ENCODE measurements at places on chromosomes 1 and 21.

GRCh38 chr1:151259351-151259750 lies 4.8 kb downstream of the PSMD4 start:
- DNase-seq: no peak

GRCh38 chr1:164137273-164137925 lies 421.6 kb upstream of the PBX1 start:
- no peak for DNase-seq

DNA sequence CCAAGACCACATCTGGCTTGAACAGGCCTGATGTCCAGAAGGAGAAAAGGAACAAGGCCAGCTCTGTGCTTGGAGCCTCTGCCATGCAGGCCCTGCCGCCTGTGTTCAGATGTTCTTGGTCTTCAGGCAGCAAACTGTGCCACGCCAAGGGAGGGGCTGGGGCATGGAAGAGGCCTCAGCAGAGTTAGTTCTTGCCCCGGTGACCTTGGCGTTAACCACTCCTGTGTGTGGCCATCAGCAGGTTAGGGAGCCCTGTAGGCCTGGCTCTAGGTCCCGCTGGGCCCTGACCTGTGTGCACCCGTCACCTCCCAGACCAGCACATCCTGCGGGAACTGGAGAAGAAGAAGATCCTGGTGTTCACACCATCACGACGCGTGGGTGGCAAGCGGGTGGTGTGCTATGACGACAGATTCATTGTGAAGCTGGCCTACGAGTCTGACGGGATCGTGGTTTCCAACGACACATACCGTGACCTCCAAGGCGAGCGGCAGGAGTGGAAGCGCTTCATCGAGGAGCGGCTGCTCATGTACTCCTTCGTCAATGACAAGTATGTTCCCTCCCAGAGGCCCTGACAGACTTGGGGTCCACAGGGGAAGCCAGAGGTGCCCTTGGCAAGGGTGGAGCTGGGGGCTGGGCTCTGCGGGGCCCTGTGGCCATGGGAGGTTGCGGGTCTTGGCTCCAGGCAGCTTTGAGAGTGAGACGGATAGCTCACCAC lies 7.1 kb downstream of the ZC3H12A start:
- DNase-seq: peak; percentile 51

DNA sequence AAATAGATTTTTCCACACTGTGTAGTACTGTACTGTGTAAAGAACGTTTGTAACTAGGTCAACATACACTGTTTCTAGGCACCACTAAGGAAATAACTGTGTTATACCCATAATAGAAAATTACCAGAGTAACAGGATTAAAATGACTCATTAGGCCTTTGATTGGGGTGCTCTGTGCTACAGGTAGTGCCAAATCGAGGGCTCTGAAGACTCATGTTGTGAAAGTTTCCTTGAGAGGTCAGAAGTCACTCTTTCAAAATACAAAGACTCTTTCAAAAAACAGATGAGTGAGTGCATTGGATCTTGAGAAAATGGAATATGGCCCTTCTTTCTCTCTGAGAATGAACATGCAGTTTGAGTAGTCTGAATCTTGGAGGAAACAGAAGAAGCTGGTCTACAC lies 143.0 kb downstream of the MRPL39 start:
- DNase-seq: peak; percentile 87

DNA sequence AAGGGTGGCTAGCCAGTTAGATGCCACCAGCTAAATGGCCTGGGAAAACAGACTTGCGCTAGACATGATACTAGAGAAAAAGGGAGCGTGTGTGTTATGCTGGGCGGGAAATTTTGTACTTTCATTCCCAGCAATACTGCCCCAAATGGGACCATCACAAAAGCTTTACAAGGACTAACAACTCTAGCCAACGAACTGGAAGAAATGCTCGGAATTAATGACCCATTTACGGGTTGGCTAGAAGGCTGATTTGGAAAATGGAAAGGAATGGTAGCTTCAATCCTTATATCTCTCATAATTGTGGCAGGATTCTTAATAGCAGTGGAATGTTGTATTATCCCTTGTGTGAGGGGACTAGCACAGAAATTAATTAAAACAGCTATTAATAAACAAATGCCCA lies 27.9 kb upstream of the ZNF496 start:
- no peak for DNase-seq

- peak; percentile 31 for DNase-seq
Measured at GRCh38 chr1:199684686-199685273, 342.7 kb upstream of the NR5A2 start.

DNA sequence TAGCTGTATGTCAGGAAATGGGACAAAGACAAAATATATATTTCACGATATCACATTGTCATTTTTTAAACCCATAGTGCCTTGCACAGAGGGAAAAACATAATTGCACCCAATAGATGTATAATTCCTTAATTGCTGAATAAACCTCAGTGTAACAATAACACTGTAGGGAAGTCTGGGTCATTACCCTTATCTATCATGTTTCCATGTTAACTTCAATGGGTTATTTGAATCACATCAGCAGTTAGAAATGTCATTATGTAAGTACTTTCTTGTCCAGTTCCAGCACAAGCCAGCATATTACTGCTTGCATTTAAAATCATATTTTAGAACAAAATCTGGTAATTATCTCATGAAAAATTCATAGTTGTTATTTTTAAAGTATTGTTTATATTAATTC lies 222.7 kb downstream of the HMCN1 start:
- no peak for DNase-seq

GRCh38 chr1:213887842-213888241 lies 99.9 kb upstream of the PROX1 start:
- no peak for DNase-seq

DNA sequence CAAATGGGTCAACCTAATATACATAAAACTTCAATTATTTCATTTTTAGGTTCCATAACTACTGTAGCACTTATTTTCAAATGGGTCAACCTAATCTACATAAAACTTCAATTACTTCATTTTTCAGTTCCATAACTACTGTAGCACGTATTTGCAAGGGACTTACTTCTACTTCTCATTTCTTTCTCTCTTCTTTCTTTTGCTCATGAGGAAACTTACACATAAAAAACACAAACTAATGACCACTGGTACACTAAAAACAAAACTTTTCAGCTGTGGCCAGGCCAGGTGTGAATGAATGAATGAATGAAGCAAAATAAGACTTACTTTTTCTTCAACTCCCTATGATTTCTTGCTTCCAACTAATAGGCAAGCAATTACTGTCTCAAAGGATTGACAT lies 11.7 kb downstream of the SYDE2 start:
- DNase-seq: no peak

- no peak for DNase-seq
Measured at GRCh38 chr1:116879478-116880133, 30.1 kb upstream of the PTGFRN start.

- no peak for DNase-seq
Measured at GRCh38 chr1:208248991-208249696, 5.0 kb upstream of the PLXNA2 start.

DNA sequence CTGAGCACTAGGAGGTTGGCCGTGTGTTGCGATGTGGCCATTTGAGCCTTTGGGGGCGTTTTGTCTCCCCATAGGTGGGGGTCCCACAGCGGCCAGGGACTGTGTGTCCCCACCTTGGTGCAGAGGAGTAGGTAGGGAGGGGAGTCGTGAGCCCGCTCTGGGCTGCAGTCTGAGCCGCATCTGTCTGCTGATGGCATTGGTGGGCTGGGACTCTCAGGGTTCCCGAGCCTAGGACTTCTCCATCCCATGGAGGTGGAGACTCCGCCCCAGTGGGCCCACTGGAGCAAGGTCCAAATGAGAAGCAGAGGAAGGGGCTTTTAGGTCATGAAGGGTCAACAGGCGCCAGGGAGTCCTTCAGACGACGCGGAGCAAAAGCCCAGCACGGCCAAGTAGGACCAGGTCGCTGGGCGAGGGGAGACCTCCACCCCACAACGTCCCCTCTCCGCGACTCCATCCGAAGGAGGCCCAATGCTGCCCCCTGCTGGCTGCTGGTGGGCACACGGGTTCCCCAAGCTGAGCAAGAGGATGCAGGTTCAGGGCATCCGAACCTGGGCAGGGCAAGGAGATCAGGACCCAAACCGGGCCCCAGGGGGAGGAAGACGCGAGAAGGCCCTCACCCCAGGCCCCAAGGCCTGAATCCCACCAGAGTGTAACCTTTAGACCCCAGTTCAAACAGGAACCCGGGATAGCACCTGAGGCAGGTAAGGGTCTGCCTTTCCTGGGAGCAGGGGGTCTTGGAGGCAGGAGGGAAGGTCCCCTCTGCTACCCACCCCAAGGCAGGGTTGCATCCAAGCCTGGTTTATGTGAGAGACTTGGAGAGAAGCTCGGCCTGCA lies 14.9 kb downstream of the TTC34 start:
- peak; percentile 62 for DNase-seq

- peak; percentile 42 for DNase-seq
Measured at GRCh38 chr1:50704126-50704525, 255.9 kb downstream of the FAF1 start.

DNA sequence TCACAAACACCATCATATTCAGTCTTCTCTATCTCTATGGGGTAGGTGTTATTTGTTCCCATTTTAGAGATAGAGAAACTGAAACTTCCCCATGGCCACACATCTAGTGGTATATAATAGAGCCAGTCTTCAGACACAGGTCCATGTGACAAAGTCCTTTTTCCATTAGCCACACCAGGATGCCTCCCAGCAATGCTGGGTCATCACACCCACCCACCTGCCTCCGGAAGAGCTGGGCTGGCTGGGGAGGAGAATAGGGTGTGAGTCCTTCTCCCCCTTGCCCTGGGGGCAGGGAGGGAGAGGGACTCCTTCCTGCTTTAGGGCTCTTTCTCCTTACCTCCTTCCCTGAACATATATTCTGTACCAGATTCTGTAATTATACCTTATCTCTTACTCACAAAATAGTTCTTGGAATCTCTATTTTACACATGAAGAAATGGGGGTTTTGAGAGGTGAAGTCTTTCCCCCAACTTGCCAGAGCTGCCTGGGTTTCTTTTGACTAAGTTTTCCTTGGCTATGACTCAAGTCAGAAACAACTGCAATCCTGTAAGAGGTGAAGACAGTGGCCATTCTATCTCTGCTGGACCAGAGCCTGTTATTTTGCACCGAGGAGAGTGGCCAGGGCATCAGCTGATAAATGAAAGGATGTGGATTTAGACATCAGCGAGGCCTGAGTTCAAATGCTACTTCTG lies 30.0 kb downstream of the SOX13 start:
- DNase-seq: peak; percentile 28

- DNase-seq: no peak
Measured at GRCh38 chr1:117188170-117188815, 22.4 kb downstream of the VTCN1 start.

GRCh38 chr1:153610334-153610733 lies 2.6 kb downstream of the S100A16 start:
- no peak for DNase-seq

GRCh38 chr21:43884012-43884860 lies 19.2 kb downstream of the AGPAT3 start:
- peak; percentile 36 for DNase-seq

GRCh38 chr1:91575909-91576519 lies 75.4 kb downstream of the CDC7 start:
- no peak for DNase-seq

- no peak for DNase-seq
Measured at GRCh38 chr21:40146216-40146837, 279.1 kb downstream of the PCP4 start.

DNA sequence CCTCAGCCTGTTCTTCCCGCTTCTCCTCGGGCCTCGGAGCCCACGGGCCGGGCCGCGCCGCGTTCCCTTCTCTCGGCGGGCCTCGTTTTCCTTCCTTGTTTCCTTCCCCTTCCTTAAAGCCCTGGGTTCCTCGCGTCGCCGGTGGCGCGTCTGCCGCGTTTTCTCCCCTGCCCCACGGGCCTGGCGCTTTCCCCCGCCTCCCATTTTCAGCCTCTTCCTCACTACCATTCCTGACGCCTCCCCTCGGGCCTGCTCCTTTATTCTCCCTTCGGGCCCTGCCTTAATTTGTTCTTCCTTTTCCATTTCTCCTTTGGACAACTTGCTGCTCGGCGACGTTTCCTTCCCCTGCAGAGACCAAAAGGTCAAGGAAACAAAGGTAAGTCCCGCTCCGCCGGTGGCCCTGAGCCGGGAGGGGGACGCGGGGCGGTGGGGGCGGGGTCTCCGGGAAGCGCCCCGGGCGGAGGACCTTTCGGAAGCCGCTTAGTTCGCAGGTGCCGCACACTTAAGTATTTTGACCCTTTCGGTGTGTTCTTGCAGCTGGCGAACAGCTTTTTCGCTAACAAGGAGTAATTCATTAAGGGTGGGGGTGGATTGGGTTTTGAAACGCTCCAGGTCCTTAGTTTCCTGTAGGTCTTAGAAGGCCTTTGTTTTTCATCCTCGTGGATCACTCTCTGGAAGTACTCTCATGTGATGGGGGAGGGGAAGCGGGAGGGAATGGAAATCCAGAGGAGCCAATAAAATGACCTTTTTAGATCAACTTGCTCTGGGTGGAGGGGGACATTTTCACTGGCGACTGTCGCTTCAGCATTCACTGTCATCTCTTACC lies 780 bp downstream of the YTHDF2 start:
- peak; percentile 45 for DNase-seq

DNA sequence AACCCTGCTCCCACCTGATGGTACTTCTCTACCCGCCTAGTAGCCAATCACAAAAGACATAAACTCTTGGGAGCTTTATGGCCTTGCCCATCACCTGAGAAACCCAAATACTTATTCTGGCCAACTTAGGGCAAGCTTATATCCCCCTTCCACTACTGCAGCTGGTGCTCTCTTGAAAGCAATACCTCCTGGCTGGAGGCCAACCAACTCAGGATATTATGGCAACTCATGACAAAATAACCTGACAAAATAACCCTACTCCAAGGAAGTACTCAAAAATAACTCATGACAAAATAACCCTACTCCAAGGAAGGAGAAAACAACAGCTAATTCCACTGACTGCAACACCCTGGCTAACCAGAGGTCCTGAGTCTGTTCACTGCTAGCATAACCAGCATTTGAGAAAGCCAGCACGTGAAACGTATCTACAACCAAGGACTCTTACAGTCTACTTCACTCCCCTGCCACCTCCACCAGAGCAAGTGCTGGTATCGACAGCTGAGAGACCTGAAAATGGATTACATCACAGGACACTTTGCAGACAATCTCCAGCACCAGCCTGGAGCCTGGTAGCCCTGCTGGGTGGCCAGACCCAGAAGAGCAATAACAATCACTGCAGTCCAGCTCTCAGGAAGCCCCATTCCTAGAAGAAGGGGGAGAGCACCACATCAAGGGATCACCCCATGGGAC lies 179.9 kb downstream of the COL24A1 start:
- DNase-seq: no peak

- DNase-seq: no peak
Measured at GRCh38 chr21:41681348-41681801, 85.5 kb downstream of the RIPK4 start.

DNA sequence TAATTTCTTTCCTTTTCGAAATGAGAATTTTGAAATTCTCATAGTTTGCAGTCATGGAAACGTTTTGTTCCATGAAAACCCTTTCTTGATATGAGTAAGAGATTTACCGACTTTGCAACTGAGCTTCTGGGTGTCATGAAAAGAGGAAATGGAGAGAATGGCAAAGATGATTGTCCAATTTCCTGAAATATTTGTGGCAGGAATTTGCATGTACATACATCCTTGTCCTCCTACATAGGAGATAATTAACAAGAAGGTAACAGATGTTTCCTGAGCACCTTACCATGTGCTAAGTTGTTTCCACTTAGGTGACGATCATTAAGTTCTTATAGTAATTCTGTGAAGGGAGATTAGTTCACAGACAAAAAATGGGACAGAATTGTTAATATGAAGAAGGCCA lies 170.7 kb downstream of the NEGR1 start:
- DNase-seq: no peak

- no peak for DNase-seq
Measured at GRCh38 chr1:82346141-82346540, 545.4 kb downstream of the ADGRL2 start.

All from activated CD4-positive, alpha-beta T cell treated with anti-CD3 and anti-CD28 coated beads, Interleukin-10, Interleukin-2, amounts not matched to agents 100 ng/mL and 50 ng/mL, durations not matched to agents 16 hours and 8 hours (primary cell).